ENCODE measurements at places on chromosomes 5 and 9.

DNA sequence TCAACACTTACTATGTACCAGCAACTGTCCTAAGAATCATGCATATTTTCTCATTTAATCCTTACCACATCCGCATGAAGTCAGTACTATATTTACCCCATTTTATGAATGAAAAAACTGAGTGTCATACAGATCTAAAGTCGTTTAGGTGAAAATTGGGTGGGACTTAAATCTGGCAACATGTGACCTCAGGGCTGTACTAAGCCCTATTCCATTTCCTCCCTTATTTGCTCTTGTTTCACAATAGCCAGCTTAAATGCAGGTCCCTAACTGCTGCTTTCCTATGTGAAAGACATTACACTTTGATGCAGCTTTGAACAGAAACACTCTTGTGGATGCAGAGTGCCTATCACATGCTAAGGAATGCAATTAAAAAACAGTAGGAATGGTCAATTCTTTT lies 2.5 kb upstream of the RAB14 start:
- no peak for DNase-seq

DNA sequence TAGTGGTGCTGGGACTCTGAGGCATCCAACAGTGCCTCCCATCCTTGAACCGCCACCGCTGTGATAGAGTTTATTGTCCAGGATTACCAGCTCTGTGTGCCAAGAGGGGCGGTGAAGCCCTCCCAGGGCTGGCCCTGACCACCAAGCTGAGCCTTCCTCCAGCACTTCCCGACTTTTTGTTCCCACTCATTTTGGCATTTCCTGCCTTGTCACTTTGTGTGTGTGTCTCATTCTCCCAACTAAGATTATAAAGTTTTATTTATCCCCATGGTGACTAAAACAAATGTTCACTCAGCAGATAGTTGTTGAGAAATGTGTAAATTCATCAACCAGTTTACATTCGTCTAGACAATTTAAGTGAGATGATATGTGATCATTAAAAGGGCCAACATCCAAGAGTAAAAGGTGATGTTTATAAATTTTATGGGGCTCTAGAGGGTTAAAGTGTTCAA lies 2.5 kb downstream of the F2R start:
- no peak for DNase-seq

DNA sequence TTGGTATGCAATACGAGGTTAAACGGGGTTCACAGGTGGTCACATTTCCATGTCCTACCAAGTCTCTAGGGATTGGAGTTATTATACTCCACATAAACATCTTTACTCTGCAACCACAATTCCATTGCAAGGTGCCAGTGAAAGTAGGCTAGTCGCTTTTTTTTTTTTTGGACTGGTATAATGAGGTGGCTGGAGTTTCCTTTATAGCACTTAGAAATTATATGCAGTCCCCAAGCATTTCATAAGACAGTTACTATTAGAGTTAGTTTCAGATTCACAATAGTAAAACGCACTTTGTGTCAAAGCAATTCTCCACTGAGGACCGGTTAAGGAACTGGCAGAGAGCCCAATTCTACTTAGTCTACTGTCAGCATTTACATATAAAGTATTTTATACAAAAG lies 1.4 kb downstream of the MEF2C start:
- no peak for DNase-seq

GRCh38 chr9:26974927-26975326 lies 18.7 kb downstream of the IFT74 start:
- no peak for DNase-seq

GRCh38 chr9:38289236-38289865 lies 103.2 kb upstream of the ALDH1B1 start:
- no peak for DNase-seq

GRCh38 chr9:136837146-136837855 lies 5.0 kb upstream of the AJM1 start:
- DNase-seq: no peak

DNA sequence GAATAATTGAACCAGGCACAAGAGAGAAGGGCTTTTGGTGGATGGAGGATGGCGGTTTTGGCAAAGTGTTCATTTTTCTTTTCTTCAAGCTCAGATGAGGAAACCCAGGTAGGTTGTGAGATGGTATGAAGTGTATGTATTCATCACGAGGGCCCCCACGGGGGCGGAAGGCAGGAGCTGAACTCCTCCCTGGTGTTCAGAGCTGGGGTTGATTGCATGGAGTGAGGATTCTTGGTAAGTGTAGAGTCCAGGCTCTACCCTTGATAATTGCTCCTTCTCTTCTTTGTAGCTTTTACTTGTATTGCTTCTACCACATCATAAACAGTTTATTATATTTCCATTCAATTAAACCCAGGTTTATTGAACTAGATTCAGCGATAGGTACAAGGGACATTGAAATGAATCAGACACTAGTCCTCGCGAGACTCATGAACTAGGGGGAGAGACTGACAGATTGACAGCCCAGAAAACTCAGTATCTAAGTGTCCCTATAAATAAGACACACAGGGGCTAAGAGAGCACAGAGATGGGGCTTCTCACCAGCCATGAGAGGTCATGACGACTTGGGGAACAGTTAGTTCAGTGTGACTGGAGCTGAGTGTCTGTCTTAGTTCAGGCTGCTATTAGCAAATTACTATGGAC lies 116.7 kb upstream of the KLF4 start:
- DNase-seq: no peak

DNA sequence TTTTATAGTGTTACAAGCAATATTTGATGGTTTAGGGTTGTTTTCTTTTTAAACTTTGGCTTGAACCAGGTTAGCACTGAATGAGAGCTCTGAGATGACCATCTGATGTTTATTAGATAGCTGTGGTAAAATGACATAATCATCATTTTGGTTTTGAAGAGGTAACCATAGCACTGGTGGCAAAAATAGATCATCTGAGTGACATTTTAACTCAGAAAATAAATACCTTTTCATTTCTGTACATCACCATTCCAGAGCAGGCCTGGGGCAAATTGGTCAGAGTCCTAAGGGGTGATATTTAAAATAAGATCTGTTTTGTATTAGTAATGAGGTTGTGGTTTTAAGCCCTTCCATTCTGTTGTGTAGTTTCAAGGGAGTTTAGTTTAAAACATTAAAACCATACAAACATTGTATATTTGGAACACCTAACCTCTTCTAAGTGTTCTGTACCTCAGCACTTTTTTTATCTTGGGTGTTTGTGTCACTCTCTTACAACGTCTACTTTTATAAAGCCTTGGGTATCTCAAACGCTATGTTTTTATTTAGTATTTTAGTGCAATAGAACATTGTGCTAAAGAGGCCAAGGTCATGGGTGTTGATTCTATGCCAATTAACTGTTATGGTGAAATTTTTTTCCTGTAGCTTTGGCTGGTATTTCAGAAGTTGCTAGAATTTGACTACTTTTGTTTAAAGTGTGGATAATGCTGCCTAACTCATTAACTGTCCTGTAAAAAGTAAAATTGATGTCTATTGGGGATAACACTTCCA lies 166.1 kb downstream of the CD180 start:
- no peak for DNase-seq

DNA sequence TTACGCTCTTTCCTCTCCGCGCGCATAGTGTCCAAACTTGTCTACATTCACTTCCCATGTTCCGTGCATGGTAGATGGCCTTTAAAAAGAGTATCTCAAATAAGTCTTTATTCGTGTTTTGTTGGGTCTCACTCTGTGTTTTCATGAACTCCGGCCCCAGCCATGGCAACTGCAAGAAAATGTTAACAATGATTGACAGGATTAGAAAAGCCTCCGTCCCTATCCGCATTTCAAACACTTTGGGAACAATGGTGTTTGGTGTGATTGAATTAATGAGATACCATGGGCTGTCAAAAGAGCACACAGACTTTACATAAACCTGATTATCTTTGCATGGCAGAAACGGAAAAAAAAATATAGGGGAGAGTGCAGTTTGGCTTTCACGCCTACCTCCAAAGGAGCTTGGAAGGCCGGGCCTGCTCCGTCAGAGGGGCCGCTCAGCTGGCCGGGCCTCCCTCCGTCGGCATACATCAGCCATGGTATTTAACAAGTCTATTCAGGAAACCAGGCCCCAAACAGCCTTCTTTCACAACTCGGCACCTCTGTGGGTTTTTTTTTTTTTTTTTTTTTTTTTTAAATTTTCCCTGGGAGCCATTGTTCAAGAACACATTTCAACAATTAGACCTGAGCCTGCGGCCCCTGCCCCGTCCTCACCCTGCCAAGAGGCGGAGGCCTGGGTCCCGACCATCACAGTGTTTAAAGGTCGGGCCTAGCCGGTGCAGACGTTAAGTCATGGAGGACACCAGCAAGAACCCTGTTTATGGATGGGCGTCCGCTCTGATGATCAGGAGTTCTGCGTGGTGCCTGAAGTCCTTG lies 323.8 kb upstream of the IRX4 start:
- DNase-seq: no peak

DNA sequence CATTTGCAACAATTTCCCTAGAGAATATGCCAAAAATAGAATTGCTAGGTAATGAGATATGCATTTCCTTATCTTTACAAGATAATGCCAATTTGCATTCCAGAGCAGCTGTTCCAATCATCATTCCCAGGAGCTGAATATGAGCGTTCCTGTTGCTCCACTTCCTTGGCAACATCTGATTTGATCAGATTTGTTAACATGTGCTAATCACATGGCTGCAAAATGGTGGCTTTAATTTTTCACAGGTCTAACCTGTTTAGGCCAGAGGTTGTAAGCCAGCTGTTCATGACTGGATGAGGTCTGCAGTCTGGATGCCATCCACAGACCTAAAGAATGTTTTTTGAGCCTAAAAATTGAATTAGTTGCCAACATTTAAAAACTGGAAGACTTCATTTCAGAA lies 220.7 kb upstream of the IL12B start:
- no peak for DNase-seq

- no peak for DNase-seq
Measured at GRCh38 chr9:122580360-122580759, 2.8 kb downstream of the OR1L8 start.

DNA sequence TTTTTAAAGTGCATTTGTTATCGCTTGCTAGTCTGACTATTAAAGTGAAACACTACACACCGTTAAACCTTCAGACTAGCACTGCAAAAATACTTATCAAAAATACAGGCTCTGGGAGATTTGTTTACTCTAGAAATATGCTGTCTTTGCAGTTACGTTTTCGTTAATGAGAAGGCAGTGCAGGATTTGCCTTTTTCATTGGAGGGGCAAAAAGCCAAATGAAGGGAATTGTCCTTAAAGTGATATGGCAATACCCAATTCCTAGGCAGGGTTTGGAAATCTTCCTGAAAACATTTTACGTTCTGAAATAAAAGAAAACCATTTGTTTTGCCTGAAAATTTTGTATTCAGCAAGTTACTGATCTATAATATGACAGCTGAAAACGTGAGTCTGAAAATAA lies 1800.2 kb downstream of the MAT2B start:
- no peak for DNase-seq

DNA sequence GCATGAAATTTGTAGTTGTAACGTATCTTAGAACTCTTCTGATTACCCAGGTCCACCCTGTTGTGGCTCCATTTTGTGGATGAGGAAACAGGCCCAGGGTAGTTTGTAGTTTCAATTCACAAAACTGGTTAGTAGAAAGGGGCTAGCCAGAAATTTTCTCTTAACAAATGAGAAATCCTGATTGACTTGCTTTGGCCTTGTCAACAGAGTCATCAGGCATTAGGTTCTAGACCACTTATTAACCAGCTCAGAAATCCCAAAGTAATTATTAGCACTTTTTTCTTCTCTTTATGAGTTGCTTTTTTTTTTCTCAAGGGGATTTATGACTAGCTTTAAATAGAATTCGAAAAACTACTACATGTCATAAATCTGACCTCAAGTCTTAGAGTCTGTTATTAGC lies 160.2 kb downstream of the SH3GL2 start:
- no peak for DNase-seq

DNA sequence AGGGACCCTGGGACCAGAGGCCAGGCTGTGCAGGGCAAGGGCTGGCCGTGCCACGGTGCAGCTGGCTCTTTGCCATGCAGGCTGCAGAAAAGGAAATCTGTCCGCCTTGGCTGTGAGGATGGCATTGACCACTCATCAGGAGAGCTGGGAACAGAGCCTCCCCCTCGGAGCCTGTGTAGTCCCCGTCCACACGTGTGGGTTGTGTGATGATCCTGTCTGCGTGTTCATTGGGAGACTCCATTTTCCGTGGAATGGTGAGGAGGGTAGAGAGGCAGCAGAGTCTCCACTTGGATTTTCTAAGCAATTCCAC lies 47.7 kb downstream of the EHMT1 start:
- DNase-seq: peak; percentile 51

DNA sequence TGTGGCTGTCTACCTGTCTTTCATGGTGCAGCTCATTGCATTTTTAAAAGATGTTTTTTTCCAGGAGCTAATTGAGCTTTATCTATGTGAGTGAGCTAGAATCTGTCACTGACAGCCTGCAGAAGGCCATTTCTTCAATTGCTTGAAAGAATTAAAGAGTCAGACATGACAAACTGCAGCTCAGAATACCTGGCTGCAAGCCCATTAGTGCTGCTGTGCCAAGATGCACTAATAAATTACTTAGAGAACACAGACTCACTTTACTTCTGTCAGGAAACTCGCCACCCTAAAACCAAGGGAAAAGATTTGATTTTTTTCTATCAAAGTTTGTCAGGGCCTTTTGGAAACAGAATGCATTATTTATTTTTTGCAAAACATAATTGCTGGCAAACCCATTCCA lies 368.3 kb downstream of the CAAP1 start:
- no peak for DNase-seq

GRCh38 chr5:172956936-172957335 lies 2.3 kb upstream of the RPL26L1 start:
- no peak for DNase-seq

DNA sequence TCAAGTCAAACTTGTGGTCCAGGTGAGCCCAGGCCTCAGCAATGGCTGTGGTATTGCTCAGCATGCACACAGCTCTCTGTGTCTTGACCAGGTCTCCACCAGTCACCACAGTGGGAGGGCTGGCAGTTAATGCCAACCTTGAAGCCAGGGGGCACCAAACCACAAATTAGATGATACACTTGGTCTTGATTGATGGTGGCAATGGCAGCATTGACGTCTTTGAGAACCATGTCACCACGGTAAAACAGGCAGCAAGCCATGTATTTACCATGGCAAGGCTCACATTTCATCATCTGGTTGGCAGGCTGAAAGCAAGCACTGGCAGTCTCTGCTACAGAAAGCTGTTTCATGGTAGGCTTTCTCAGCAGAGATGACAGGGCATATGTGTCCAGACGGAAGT lies 40.0 kb downstream of the NIM1K start:
- DNase-seq: peak; percentile 68

DNA sequence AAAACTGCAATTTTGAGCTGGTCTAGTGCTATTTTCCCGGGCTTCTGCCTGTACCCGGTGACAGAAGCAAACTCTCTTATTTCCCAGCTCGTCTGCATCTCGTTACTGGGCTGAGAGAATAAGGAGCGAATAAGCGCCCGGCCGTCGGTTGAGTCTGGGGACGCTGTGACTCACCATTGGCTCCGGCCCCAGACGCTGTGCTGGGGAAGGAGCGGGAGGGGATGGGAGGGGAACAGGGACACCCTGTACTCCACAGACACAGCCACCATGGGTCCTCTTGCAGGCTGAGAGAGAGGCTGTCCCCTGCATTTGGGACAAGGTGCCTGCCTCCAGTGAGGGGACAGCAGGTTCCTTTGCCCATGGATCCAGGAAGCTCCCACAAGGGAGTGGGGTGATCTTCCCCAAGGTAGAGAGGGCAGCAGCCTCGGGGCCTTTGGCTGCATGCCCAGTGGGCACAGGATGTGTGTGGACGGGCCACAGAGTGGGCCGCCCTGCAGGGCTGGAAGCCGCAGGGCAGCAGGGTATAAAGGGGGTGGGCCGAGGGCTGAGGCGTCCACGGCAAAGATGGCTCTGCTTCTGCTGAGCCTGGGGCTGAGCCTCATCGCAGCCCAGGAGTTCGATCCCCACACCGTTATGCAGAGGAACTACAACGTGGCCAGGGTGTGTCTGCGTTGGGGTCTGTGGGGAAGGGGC lies at the start of gene LCN9:
Gene LCN9, plus strand, starts transcription at position 552 of the 693 bp plus-strand sequence. Its CDS starts 13 bp downstream, at position 565.
- no peak for DNase-seq

- DNase-seq: no peak
Measured at GRCh38 chr9:132801659-132802058, 76.4 kb downstream of the AK8 start.
